ENCODE measurements at places on chromosomes 12 and 14. TPM values are rescaled to one million over a fixed set of nuclear protein-coding genes. Genes with fewer than 3 reads are reported as not detected.
A peak's percentile ranks its signal among the peaks of the same experiment; 100 is the strongest.

The MYO1H gene
- polyA plus RNA-seq, result not detected

The DEGS2 gene
- polyA plus RNA-seq, result 1.8 TPM

The PMCH gene
- polyA plus RNA-seq, result not detected

The HVCN1 gene
- polyA plus RNA-seq, result 19.4 TPM

- DNase-seq, result no peak
These were observed 2.1 kb downstream of the ITPK1 start for GRCh38 chr14:93113678-93114067.

The SLC38A4 gene
- polyA plus RNA-seq, result 2.0 TPM

- DNase-seq, result no peak
These were observed 51.9 kb upstream of the REP15 start for GRCh38 chr12:27644158-27644845.

The COX8C gene
- polyA plus RNA-seq, result 0.51 TPM

- no peak for DNase-seq
These were observed 82.0 kb downstream of the IFT43 start for GRCh38 chr14:76067536-76067935.

GRCh38 chr12:124738636-124739467 is 124.8 kb downstream of the SCARB1 start:
- no peak for DNase-seq

The CACNA1C gene
- polyA plus RNA-seq, result 2.2 TPM

DNA sequence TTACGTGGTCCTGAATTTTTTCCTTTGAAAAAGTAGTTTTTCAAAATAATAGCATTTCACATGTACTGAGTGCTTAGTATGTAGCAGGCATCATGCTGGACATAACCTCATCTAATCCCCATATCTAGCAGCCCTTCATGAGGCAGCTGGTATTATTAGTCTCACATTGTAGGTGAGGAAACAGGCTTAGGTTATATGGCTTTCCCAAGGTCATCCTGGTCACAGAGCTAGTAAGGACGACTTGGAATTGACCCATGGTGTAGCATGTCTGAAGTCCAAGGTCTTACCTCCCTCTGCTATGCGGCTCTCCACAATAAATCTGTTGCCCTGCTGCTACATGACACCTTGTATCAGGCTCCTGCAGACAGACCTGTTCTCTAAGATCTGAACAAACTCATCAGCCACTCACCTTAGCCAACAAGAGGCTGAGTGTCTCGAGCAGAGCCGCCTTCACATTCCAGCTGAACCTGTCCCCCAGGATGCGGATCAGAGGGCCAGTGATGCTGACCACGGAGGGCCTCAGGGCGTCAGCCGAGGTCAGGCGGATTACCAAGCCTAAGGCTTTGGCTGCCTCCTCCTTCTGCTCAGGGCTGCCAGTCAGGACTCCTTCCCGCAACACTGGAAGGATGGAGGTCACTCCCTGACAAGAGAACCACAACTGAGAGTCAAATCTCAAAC is 19.7 kb upstream of the RAB35 start:
- no peak for DNase-seq

- no peak for DNase-seq
These were observed 230.4 kb downstream of the SSPN start for GRCh38 chr12:26425587-26426260.

The BMP4 gene
- 22.8 TPM for polyA plus RNA-seq

GRCh38 chr14:38074081-38074480 is 133.6 kb upstream of the SSTR1 start:
- no peak for DNase-seq

GRCh38 chr12:32107359-32108267 is 966 bp downstream of the BICD1 start:
- DNase-seq, result peak; percentile 46

- no peak for DNase-seq
These were observed 26.3 kb upstream of the TC2N start for GRCh38 chr14:91893669-91894068.

The ACOT6 gene
- 0.10 TPM for polyA plus RNA-seq

The SLCO1B1 gene
- not detected for polyA plus RNA-seq

The SDR9C7 gene
- not detected for polyA plus RNA-seq

DNA sequence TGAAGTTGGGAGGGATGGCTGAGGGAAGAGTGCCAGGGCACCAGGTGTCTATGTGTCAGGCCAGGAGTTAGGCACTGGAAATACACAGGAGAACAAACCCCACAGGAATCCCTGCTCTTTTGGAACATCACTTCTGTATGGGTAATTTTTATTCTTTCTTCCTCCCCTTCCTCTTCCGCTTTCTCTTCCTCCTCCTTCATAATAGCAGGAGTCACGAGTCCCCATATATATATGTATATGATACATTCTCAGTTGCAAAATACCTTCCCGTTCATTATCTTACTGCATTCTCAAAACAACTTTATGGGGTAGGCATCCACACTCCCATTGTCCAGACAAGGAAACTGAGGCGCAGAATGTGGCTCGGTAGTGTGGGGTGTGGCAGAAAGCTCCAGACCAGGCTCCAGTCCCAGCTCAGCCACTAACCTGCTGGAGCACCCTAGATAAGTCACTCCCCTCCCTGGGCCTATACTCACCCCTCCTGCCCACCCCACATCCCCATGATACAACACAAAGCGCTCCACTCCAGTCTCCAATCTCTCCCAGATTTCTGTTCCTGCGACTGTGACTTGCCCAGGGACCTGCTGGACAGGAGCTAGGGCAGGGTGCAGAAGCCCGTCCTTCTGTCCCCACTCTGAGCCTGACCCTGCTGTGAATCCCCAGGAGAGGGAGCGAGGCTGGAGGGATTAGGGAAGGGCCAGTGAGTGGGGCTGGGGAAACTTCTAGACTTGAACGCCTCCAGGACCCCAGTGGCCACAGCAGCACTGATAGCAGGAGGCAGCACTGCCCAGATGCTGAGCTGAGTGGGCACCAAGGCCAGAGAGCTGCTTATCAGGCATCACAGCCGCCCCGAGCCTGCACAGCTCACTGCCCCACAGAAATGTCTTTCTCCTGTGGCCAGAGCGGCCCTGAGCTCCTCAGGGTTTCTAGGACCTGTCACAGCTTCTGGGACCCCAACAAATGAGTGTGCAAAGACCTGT is 1.4 kb upstream of the AQP2 start:
- no peak for DNase-seq

- no peak for DNase-seq
These were observed 4.8 kb downstream of the TROAP start for GRCh38 chr12:49327887-49328286.

DNA sequence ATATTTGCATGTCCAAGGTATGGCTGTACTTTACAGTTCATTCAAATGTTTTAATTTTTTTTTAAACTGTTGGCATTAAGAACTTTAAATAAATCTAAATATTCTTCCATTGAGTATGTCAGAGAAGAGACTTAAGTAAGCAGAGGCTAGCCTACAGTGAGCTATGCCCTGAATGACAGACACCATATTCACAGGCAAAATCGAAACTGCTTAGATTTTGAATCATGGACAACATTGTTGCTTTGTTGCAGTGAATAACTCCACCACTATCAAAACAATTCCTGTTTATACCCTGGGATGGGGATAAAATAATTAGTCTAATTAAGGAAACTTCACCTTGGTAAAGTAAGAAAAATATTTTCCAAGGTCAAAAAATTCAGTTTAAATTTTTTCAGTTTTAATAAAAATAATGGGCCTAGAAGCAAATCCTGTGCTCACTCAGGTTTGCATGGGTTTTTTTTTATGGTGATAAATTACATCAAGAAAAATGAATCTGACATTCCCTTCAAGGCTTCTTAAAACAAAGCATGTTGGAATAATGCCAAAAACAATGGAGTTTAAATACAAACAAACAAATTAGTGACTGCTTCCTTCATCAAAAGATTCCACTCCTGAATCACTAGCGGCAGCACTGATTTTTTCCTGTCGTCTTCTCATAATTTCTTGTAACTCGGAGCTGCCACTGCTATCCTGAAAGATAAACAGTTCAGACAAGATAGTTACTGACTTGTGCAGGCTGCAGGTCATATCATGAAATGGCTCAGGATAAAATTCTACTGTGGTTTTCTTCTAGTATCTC is 168.2 kb downstream of the EPS8 start:
- DNase-seq, result no peak

The RAD51B gene
- 22.1 TPM for polyA plus RNA-seq

The PTPRB gene
- 17.3 TPM for polyA plus RNA-seq

DNA sequence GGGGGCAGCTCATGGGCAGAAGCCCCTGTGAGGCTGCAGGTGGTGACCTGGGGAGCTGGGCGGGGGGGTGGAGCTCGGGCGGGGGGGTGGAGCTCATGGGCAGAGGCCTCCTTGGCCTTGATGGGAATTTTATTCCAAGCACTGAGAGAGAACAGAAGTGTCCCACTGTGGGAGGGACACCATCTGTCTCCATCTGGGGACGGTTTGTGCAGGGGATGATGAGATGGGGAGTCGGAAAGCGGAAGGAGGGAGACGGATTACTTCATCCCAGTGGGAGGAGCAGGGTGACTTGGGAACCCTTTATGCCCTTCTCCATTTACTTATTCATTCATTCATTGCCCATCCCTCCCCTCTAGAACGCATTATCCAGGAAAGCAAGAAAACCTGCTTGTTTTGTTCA is 304.7 kb downstream of the ADGRD1 start:
- no peak for DNase-seq

The ASPG gene
- 0.45 TPM for polyA plus RNA-seq

DNA sequence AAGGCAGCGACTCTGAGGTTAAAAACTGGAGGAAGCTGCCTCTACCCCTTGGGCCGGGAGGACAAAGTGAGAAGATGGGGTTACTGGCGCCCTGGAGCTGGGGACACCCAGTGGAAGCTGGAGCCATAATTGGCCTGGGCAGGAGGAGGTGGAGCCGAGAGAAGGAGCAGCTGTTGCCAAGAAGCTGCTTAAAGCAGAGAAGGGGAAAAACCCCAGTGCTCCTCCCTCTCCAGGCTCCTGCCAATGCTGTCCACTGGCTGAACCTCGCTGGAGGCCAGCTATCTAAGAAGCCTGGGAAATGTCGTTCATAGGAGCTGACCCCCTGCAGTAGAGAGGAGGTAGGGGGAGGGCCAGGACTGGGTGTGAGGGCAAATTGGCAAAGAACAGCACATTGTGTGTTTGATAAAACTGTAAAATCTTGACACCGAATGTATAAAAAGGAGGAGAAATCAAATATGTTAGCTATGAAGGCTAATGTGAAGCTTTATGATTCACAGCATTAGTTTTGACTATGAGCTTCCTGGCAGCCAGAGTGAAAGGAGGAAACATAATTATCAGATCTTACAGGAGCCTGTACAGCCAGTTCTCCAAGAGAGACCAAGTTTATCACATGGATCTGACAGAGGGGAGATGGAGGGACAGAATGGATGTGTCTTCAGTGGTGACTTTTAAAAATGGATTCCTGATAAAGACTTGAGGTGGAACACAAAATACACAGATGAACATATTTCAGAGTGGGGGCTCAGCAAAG is 9.5 kb downstream of the HHIPL1 start:
- peak; percentile 49 for DNase-seq

DNA sequence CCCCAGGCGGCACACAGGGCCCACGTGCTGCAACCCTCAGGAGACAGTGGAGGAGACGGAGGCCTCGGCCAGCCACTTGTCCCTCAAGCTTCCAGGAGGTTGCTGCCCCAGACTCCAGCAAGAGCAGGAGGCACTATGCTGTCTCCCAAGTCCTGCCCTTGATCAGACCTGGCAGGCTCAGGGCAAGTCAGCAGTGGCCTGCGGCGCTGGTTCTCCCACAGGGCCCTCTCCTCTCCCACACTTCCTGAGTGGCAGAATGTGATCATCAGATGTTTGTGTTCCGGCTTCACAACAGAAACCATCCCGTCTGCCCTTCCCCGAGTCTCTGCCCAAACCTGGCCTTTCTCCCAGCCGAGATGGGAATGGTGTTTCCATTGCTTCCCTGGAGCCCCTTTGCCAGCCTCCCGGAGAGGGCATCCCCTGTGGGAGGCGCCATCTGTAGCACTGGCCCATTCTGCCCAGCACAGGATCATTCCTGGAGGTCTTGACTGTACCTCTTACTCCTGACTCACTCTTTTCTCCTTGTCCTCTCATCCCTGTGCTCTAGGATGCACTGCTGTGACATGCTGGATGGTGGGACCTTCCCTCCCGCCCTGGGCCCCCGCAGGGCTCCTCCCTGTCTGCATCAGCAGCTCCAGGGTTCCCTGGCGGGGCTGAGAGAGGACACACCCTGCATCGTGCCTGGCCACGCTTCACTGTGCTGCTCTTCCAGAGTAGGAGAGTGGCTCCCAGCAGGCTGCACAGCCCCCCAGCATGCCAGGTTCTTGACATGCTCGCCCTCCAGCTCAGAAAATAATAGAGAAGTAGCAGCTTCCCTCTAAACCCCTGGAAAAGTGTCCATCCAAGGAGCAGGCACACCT is 114.7 kb upstream of the FKBP4 start:
- no peak for DNase-seq

The CD4 gene
- 40.2 TPM for polyA plus RNA-seq

GRCh38 chr12:109857715-109858114 is 22.6 kb downstream of the GLTP start:
- DNase-seq, result no peak

- peak; percentile 85 for DNase-seq
These were observed 5.4 kb upstream of the IRF2BPL start for GRCh38 chr14:77033622-77034589.

- no peak for DNase-seq
These were observed 168.3 kb downstream of the PAWR start for GRCh38 chr12:79522257-79522988.

GRCh38 chr12:52438305-52439301 is 4.4 kb upstream of the KRT75 start:
- no peak for DNase-seq

GRCh38 chr12:80264891-80265290 is 165.6 kb downstream of the OTOGL start:
- DNase-seq, result no peak
